Activated naive CD8-positive, alpha-beta T cell treated with anti-CD3 and anti-CD28 coated beads, Interleukin-2, amount 50 U/mL, for 24 hours (primary cell): ENCODE measurements at places on chromosomes 7 and 10.
A peak's percentile ranks its signal among the peaks of the same experiment; 100 is the strongest.

GRCh38 chr10:84695902-84696301 is 367.5 kb downstream of the CCSER2 start:
- no peak for DNase-seq

GRCh38 chr10:35480142-35480541 is 125.0 kb upstream of the GJD4 start:
- no peak for DNase-seq

GRCh38 chr7:112286250-112287086 is 80.0 kb downstream of the ZNF277 start:
- no peak for DNase-seq

- no peak for DNase-seq
Observed at GRCh38 chr7:232410-233248, 40.3 kb downstream of the FAM20C start.

DNA sequence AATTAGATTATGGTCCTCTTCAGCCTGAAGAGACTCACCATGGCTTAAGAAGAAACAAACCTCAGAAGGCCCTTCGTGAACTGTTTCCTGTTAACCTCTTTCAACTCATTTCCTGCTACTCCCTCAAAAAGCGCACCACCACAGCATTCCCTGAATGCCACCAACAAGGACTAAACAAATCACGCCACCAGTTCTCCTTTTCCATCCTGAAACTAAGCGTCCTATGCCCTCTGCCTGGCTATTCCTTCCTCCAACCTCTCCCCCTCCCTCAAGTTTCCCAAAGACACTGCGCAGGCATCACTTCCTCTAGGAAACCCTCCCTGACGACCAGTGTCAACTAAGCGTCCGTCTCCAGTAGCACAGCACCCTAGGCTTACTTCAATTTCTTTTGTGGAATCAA is 12.0 kb downstream of the YWHAG start:
- no peak for DNase-seq

- no peak for DNase-seq
Observed at GRCh38 chr7:115952832-115953231, 77.7 kb downstream of the TFEC start.

- no peak for DNase-seq
Observed at GRCh38 chr7:134932707-134933370, 53.5 kb upstream of the AGBL3 start.

DNA sequence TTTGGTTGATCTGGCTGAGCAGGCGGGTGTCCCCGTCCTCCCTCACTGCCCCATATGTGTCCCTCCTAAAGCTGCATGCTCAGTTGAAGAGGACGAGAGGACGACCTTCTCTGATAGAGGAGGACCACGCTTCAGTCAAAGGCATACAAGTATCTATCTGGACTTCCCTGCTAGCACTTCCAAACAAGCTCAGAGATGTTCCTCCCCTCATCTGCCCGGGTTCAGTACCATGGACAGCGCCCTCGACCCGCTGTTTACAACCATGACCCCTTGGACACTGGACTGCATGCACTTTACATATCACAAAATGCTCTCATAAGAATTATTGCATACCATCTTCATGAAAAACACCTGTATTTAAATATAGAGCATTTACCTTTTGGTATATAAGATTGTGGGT is 26.9 kb upstream of the TRIM56 start:
- DNase-seq: peak; percentile 55

DNA sequence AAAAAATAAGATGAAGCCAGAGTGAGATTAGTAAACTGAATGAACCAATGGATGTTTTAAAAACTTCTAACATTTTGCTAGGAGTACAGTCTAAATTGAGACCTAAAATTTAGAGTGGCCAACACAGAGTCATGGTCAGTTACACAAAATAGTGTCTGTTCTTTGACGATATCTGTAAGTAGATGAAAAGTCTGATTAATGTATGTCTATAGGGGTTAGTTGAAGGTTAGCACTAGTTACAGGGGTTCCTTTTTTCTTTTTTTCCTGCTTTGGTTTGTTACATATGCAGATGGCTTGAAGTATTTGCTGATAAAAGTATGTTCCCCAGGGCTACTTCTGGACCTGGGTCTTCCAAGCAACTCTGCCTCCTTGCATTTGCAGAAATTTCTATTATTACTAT is 90.1 kb upstream of the MTPN start:
- no peak for DNase-seq

- DNase-seq: no peak
Observed at GRCh38 chr7:113402005-113402404, 283.7 kb upstream of the SMIM30 start.
